ENCODE measurements at places on chromosomes 2 and 18. TPM values are rescaled to one million over a fixed set of nuclear protein-coding genes. Genes with fewer than 3 reads are reported as not detected.

DNA sequence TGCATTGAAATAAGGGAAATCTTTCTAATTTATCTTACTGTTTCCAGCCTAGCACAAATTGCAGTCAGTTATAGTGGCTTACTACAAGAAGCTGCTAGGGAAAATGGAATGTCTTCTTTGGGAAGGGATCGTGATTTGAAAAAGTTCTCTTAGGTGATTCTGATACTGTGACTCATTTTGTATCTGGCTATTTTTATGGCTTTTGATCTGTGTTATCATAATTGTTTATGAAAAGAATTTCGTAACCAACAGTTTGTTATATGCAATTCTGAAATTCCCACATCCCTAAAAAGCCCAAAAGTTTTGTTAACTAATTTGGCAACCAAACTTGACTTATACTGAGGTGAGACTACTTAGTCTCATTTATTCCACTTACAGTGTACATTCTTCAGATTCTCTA, 12.4 kb downstream of the PTPN4 start:
- DNase-seq = no peak

DNA sequence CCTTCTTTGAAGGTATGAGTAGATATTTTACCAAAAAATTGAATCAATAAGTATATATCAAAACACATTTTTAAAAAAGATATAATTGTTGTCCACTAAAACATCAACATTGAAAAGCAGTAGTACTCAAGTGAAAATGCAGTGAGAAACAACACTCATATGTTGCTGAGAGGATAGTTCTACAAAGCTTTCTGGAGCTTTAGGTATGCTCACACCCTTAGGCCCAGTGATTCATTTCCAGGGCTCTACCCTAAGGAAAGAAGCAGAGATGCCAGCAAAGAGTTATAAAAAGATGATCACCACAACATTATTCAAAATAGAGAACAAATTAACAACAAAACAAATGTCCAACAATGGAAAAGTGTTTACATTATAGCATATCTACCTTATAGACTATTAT, 197.3 kb upstream of the CCDC150 start:
- no peak for DNase-seq

DNA sequence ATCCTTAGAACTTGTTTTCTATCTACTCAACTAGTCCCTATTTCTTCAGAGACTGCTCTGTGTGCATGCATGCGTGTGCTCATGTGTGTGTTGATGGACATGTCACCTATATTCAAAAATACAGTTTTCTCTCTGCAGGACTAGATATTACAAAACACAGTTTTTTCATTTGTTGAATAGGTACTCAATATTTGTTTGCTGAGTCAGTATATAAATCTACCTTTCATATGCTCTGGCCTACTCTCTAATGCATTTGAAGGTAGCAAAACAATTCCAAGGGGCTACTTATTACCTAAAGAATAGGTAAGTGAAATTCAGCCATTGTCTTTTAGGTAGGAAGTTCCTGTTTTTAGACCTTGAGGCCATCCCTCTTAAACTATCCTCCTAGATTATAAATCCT, 8.6 kb upstream of the UBE2E3 start:
- no peak for DNase-seq

- DNase-seq = peak; percentile 45
These were observed 143.1 kb downstream of the FHOD3 start for GRCh38 chr18:36440614-36441013.

The TMEFF2 gene
- 5.4 TPM for polyA plus RNA-seq

Data from SK-N-SH (cell line).